ENCODE measurements at places on chromosomes 13 and 19. TPM values are rescaled to one million over a fixed set of nuclear protein-coding genes. Genes with fewer than 3 reads are reported as not detected.

The ACP7 gene
- 0.49 TPM for total RNA-seq

The SLC25A41 gene
- total RNA-seq = not detected

DNA sequence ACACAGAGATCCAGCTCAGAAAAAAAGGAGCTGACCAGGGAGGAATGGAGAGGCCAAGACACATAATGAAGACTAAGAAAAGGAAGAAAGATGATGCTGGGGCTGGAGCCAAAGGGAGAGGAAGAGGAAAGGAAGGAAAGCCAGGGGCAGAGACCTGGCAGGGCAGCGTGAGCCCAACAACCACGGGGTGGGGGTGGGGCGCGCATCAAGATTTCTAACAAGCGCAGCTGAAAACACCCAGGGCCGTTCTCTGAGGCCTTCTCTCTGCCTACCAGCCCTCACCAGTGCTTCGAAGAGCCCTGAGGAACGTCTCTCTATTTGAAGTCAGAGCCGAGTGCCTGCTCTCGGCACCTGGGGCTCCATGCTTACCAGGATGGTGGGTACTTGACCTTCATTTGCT is 23.6 kb upstream of the POU2F2 start:
- H3K36me3 ChIP-seq = no peaks in the 10 kb centered on the region
- H3K4me1 ChIP-seq = no peaks in the 10 kb centered on the region
- no peak overlapping the region for H3K27ac ChIP-seq
- H3K27me3 ChIP-seq = peaks cover 27% of the 10 kb centered on the region

The CLC gene
- total RNA-seq = not detected

Measured in endothelial cell of umbilical vein (primary cell).